ENCODE measurements at places on chromosomes 1 and 21.

GRCh38 chr1:236039740-236040685 is 24.9 kb downstream of the NID1 start:
- DNase-seq, result no peak

DNA sequence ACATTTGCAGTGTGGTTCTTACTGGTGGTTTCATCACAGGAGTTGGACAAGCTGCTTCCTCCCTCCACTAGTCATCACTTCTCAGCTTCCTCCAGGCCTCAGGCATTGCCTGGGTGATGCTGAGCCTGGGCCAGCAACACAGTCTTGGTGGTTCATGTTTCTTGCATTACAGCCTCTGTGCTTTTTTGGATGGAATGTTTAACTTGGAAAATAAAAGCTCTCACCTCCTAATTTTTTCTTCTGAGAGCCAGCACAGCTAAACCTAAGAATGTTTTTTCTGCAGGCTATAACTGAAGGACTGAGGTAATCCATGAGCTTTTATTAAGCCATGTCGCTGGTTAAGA is 66.1 kb upstream of the RHOU start:
- no peak for DNase-seq

- DNase-seq, result no peak
These were observed 212.6 kb upstream of the POGK start for GRCh38 chr1:166626711-166627110.

- DNase-seq, result no peak
These were observed 104.6 kb downstream of the ENAH start for GRCh38 chr1:225548140-225548857.

GRCh38 chr1:31099293-31100032 is 33.9 kb upstream of the PUM1 start:
- DNase-seq, result no peak

GRCh38 chr1:155003227-155003765 is 694 bp downstream of the ZBTB7B start:
- no peak for DNase-seq

DNA sequence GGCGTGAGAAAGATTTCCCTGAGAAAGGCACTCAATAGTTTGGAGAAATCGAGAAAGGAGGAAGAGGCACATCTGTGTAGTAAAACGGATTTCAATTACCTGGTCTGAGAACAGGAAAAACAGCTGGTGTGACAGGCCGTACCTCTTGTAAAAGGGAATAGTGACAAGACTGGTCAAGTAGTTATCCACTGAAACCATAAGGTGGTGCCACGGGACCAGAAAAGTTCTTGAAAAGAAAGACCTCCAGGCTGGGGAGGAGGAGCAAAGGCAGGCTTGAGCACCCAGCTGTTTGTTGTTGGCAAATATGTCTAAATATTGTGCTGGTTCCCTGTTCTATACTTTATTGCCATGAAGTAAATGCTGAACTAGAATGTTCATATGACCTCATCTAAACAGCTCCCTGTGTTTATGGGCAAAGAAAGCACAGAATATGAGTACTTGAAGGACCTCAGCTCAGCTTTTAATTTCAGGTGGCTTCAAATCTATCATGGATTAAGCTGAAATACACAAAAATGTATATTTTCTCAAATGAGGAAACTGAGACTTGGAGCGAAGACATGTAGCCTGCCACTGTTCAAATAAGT is 4.0 kb downstream of the HAO2 start:
- DNase-seq, result no peak

DNA sequence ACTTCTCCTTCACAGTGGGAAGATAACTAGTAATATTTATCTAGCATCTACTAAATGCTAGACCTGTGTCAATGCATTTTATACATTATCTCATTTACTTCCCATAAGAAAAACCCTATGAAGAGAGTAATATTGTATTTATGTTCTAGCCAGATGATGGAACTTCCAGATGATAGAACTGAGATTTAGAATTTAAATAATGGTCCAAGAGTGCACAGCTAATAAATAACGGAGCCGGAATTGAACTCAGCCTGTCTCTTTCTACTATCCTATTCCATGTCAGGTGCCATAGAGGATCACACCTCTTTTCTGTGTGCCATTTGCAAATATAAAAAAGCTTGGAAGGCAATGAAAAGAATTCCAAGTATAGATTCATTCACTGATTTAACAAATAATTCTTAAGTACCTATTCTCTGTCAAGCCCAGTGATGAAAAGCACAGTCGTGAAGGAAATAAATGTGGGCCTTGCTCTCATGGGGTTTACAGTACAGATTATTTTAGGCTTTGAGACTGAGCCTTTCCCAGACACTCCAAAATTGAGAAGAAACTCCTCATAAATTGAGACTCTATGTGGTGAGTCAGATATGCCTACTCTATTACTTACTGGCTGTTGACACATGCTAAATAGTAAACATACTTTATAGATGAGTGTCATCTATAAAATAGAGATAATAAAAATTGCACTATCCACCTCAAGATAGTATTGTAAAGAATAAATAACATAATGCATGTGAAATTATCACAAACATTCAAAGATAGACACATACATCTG is 378.0 kb upstream of the PRMT6 start:
- DNase-seq, result no peak

DNA sequence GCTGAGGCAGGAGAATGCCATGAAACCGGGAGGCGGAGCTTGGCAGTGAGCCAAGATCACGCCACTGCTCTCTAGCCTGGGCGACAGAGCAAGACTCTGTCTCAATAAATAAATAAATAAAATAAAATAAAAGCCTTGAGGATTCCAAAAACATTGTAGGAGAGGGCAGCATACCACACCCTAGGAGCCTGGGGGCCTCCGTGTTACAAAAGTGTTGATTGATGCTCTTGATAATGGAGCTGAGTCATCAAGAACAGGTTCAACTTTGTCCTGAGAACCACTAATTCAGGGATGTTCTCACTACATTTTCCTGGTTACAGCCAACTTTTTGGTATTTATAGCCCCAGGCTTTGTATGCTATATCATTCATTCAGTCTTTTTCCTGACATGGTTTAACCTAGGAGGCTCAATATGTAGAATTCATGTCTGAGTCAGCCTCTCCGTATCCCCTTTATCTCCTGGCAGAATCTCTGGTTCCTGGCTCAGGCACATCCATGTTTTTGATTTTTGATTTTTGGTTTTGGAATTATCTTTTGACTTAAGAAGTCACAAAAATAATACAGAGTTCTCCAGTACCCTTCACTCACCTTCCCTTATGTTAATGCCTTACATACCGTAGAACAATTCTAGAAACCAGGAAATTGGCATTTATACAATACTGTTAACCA is 69.4 kb downstream of the LRRC8D start:
- DNase-seq, result no peak

DNA sequence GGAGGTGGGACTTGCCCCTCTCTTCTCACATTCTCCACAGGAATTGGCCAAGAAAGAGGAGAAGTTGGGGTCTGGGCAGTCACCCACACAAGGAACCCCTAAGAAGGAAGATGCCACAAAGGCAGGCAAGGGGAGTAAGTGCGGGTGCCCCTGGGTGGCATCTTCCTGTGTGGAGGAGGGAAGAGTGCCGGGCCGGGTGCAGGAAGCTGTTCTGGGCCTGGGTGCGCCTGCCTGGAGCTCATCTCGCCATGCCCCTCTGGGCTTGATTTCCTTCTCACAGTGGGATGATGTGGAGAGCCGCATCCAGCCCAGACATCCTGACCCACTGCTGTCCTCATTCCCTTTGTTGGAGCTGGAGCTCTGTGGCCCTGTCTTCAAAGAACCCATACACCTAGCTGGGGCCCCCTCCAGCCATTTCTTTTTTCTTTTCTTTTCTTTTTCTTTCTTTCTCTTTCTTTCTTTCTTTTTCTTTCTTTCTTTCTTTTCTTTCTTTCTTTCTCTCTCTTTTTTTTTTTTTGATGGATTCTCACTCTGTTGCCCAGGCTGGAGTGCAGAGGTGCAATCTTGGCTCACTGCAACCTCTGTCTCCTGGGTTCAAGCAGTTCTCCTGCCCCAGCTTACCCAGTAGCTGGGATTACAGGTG is 9.3 kb downstream of the LRRC71 start:
- DNase-seq, result no peak

- no peak for DNase-seq
These were observed 90.4 kb downstream of the INTS7 start for GRCh38 chr1:211944733-211945500.

- peak; percentile 51 for DNase-seq
These were observed at the start of gene RCSD1 for GRCh38 chr1:167629681-167630567. RCSD1 (plus strand) TSS chr1:167630232; CDS start chr1:167630424, 192 bp downstream.

DNA sequence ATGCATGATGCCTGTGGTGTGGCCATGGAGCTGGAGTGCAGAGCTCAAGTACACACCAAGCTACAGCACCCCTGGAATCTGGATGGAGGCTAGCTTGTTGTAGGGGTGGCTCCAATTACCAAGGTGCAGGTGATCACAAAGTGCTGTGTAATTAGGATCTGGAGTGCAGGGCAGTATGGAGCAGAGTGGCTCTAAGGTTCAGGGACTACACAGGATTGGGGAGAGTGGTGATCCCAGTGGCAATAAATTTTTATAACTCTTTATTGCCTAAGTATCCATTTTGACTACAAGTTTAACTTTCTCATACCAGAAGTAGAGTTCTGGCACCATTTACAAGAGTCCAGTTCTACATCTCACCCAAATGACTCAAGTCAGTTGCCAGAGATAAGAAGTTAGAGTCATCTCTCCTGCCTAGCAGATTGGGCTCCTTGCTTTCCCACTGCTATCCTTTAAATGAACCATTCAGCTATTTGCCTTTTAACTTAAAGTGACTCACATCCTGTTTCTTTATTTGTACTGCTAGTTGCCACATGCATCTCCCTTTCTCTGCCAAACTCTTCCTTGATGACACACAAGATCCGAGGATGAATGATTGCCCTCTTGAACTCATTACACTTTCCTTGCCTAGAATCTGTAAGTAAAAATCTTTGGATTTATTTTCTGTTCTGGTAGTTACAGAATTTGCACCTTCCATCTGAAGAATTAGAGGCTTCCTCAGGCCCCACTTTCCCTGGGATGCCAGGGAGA is 427.2 kb downstream of the KCNT2 start:
- no peak for DNase-seq

DNA sequence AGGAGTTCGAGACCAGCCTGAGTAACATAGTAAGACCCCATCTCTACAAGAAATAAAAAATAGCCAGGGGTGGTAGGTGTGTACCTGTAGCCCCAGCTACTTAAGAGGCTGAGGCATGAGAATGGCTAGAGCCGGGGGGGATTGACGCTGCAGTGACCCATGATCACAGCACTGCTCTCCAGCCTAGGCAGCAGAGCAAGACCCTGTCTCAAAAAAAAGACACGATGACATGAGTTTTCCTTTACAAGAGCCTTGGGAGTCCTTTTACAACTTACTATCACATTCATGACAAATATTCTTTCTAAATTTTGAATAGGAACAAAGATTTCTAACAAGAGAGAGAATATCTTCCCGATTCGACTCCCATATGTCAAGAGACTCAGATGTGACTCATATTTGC is 3.3 kb upstream of the BRWD1 start:
- no peak for DNase-seq

DNA sequence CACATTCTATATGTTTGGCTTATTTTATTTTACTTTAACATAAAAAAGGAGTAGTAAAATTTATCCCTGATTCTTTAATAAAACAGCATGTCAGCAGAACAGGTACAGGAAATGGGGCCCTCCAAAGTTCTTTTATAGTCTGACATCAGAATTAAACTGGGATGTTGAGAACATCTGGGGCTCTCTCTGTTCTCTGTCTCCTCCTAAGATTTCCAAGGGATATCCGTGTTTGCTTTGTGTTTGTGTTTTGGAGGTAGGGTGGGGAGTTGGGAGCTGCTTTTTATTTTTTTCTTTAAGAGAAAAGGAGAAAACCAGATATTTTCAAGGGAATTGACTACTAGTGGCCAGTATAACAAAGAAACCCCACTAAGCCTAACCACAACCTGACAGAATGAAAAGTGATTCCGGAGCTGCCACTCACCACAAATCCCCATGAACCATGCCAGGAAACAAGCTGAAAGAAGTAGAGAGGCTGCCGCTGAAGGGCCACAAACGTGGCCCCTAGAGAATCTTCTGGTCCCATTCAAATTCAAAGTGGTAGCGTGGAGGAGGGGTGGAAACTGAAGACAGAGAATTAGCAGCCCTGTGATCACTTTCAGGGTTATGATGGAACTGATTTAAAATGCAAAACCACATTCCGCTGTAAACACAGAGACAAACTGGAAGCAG is 369.6 kb upstream of the ADGRL2 start:
- DNase-seq, result no peak

DNA sequence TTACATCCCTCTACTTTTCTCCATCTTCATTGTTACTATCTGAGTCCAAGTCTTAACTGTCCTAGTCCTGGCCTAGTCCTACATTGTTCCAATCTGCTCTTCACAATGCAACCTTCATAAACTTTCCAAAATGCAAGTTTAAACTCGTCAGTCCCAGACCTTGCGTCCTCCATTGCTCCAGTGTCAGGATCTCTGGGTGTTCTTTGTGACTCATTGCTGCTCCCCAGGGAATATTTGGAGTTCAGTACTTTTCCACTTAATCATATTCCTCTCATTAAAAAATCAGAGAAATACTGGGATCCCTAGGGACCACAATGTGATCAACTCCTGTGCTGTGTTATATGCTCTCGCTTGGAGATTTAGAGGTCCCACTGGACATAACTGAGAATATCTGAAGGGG is 18.0 kb upstream of the KPRP start:
- DNase-seq, result no peak

- peak; percentile 53 for DNase-seq
These were observed 495 bp downstream of the PI4KB start for GRCh38 chr1:151326619-151327222.

GRCh38 chr1:229624521-229625070 is 1.3 kb downstream of the TAF5L start:
- DNase-seq, result no peak

DNA sequence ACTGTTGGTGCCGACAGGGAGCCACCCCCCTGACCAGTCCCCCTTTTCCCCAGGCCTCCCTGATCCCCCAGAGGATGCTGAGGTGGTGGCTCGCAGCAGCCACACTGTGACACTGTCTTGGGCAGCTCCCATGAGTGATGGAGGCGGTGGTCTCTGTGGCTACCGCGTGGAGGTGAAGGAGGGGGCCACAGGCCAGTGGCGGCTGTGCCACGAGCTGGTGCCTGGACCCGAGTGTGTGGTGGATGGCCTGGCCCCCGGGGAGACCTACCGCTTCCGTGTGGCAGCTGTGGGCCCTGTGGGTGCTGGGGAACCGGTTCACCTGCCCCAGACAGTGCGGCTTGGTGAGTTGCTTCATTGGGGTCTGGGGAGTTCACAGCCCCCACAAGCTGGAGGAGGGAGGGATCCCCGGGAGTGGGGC is 89.2 kb downstream of the TRIM11 start:
- no peak for DNase-seq

GRCh38 chr1:157944663-157945280 is 48.7 kb upstream of the KIRREL1 start:
- no peak for DNase-seq

DNA sequence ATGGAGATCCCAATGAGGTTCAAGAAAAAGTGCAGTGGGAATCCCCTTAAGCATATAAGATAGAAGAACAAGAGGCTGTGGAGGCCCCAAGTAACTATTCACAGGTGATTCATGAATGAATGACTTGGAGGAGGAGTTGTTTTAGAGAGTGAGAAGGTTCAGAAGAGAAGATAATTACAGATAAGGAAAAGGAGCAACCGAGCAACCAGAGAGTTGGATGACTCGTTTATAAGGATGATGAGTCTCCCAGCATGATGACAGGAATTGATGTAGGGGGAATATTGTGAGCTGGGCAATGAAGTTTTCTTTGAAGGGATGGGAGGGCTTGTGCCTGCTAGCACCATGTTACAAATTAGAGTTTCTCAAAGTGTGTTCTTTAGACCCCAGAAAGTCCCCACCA is 9.8 kb downstream of the C8A start:
- no peak for DNase-seq

Measured in activated T-cell treated with anti-CD3 and anti-CD28 coated beads, Interleukin-2, amount 50 U/mL, for 4 hours (primary cell).